Foreskin melanocyte (primary cell): ENCODE measurements at places on chromosomes 1 and 21.

DNA sequence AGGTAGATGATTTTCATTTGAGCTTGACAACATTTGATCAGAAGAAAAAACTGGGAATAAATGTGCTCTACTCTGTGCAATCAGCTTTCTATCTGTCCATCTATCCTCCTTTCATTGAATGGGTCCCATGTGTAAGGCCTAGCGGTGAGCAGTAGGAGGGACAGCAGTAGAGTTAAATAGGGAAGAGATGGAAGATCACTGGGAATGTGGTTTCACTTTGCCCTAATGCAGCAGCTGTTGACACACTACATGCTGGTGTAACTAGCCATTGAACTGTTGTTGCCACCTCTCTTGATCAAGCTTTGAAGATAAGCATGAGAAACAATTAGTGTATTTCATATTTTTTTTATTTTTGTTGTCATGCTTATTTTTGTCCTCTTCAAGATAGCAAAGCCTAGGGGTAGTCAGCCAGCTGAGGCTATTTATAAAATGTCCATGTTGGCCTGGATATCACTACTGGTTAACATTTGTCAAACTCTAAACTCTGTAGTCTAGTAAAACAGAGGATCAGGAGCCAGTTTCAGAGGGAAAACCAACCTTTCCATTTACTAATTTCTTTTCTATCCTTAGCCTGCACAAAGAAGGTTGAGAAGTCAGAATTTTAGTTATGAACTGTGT lies 41.9 kb downstream of the CACNA1E start:
- DNase-seq = no peak

- peak; percentile 66 for DNase-seq
Measured at GRCh38 chr1:211260141-211261107, 1.3 kb downstream of the RCOR3 start.

DNA sequence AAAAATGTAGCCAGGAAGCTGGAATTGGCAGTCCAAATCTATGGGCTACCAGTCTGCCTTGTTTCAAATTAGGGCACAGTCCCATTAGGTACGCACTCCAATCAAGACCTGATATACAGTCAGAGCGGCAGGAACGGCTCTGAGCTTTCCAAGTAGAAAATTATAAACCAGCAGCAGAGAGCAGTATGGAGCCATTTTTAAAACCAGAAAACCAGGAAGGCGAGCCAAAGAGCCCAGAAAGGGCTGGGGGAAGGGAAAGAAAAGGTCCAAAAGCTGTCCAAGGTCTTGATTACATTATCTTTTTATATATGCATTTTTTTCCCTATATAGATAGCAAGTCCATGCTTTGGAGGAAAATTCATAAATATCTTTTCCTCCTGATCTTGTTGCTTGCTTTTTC lies 719.0 kb downstream of the RWDD3 start:
- no peak for DNase-seq

DNA sequence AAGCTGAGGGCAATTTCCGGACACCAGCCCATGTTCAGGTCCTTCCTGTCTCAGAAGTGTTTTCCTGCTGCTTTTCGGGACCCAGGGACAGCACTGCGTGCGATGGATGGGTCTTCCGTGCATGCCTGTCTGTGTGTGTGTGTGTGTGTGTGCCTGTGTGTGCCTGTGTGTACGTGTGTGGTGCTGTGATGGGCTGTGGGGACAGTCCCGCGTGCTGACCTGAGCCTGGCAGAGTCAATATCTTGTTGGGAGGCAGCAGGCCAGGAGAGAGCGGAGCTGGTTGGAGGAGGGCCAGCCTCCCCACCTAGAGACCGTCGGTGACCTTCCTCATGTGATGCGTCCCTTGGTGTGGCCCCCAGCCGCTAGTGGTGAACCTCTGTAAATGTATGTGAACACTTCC lies 13.7 kb downstream of the SKI start:
- no peak for DNase-seq

DNA sequence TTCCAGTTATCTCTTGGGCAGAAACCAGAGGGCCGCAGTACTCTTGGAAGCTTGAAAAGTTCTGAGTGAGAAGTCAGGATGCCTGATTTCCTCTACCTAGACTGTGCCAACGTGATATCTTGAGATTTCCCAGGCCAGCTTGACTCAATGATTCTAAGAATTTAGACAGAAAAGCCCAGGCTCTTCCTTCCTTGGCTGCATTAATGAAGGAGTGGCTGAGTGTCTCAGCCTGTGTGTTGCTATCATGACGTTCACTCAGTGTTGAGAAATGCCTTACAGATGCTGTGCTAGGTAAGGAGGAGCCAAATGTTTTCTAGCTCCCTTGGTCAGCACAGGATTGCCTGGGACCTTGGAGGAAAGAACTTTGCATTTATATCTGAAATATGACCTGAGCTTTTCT lies 454.1 kb upstream of the USP24 start:
- no peak for DNase-seq

GRCh38 chr1:230057681-230058565 lies 9.1 kb upstream of the GALNT2 start:
- DNase-seq = no peak

GRCh38 chr1:13523780-13524477 lies 10.1 kb upstream of the LRRC38 start:
- DNase-seq = no peak

- peak; percentile 11 for DNase-seq
Measured at GRCh38 chr1:35808450-35809113, 766 bp downstream of the AGO4 start.

- no peak for DNase-seq
Measured at GRCh38 chr1:147820761-147821297, 60.4 kb upstream of the GJA5 start.

- no peak for DNase-seq
Measured at GRCh38 chr1:53139951-53140361, 2.5 kb downstream of the SLC1A7 start.

- peak; percentile 42 for DNase-seq
Measured at GRCh38 chr1:32500387-32501209, 35.7 kb downstream of the ZBTB8B start.

GRCh38 chr21:44766818-44767354 lies 34.7 kb downstream of the UBE2G2 start:
- DNase-seq = no peak

GRCh38 chr21:34623516-34623915 lies 8.6 kb upstream of the RCAN1 start:
- DNase-seq = no peak

- no peak for DNase-seq
Measured at GRCh38 chr1:10610901-10611600, 136.3 kb downstream of the PEX14 start.

DNA sequence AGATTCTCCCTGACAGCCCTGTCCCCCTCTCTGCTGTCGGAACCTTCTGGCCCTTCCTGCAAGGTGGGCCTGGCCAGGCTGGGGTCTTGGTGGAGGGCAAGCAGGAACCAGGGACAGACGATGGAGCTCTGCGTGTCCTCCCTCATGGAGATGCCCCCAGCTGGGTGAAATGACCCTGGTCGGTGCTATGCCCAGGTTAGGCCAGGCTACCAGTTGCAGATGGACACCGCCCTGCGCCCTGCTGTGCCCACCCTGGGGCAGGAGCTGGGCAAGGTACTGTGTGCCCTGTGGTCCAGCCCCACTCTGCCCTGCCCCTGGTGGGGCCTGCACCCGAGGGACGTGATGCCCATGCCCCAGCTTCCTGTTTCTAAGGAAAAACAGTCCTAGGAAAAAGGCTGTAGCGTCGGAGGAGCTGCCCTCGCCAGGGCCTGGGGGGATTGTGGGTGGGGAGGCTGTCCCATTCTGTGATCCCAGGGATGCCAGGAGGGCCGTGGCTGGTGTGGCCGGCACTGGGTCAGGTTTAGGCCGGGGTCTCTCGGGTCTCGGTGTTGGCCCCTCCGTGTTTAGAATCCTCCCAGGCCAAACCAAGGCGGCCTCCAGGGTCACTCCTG lies 77.6 kb downstream of the MORN1 start:
- no peak for DNase-seq

- DNase-seq = no peak
Measured at GRCh38 chr1:220689666-220690065, 497 bp upstream of the C1orf115 start.

DNA sequence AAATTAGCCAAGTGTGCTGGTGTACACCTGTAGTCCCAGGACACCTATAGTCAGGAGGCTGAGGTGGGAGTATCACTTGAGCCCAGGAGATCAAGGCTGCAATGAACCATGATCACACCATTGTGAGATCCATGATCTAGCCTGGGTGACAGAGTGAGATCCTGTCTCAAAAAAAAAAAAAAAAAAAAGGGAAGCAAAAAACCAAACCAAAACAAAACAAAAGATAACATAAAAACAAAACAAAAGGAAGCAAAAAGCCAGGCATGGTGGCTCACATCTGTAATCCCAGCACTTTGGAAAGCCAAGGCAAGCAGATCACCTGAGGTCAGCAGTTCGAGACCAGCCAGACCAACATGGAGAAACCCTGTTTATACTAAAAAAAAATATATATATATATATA lies 9.4 kb upstream of the AKR1A1 start:
- no peak for DNase-seq

- DNase-seq = no peak
Measured at GRCh38 chr1:45297666-45298356, 28.9 kb upstream of the HPDL start.

GRCh38 chr1:150826299-150826698 lies 18.2 kb upstream of the CTSK start:
- no peak for DNase-seq

- no peak for DNase-seq
Measured at GRCh38 chr1:200260597-200261335, 149.1 kb downstream of the ZNF281 start.

- no peak for DNase-seq
Measured at GRCh38 chr1:201772178-201772577, 56.8 kb upstream of the IPO9 start.

- no peak for DNase-seq
Measured at GRCh38 chr1:116390195-116390594, 17.2 kb downstream of the ATP1A1 start.

DNA sequence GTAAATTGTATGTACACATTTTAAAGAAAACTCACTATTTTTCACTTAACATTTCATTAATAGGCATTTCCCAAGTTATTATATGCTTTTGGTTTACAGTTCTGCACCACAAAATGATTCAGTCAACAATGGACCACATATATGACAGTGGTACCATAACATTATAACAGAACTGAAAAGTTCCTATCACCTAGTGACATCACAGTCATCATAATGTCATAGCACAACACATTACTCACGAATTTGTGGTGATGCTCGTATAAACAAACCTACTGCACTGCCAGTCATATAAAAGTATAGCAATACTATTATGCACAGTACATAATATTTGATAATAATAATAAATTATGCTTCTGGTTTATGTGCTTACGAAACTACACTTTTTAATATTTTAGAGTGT lies 30.9 kb downstream of the DNAI4 start:
- no peak for DNase-seq

- DNase-seq = peak; percentile 17
Measured at GRCh38 chr1:112298558-112298957, 97.5 kb upstream of the CTTNBP2NL start.

- DNase-seq = no peak
Measured at GRCh38 chr21:46025113-46025770, 43.7 kb downstream of the COL6A1 start.

GRCh38 chr21:45122030-45122429 lies 47.6 kb downstream of the ADARB1 start:
- DNase-seq = no peak

DNA sequence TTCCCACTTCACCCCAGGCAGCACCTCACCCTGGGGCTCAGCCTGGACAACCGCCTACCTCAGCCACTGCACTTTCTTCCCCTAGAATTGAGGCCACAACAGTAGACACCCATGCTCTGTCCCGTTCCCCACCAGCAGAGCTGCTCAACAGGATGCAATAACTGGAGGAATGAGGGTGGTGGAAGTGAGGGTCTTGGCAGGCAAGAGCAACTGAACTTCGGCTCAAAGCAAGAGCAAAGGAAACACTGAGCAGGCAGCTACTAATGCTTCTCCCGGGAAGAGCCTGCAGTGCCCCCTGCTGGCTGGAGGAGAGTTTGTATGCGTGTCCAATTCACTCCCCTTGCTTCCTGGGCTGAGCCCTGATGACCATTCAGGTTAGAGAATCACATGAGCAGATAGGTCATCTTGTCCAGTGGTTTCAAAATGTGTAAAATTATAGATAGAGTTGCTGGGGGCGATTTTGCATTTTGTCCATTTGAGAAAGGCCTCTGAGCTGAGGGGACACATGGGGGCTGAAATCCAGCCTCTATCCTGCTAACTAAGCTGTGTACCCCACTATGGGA lies 13.9 kb downstream of the NT5C1A start:
- peak; percentile 63 for DNase-seq

DNA sequence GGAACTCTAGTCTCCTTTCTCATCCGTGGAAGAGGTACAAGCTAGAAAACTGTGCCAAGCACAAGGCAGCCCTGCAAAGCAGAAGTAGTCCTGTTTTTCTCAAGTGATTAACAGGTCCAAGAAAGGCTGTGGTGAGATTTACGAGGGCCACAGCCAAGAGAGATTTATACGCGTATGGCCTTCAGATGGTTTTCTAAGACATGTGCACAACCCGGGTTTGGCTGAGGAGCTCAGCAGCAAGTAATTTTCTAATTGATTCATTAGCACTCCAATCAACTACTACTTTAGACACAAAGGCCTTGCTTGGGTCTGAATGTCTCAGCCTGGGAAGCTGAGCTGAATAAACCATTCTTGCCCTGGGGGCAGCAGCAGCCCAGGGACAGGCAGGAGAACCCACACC lies 55.8 kb downstream of the SSBP3 start:
- no peak for DNase-seq

GRCh38 chr1:6922096-6922931 lies 137.1 kb downstream of the CAMTA1 start:
- DNase-seq = peak; percentile 36

DNA sequence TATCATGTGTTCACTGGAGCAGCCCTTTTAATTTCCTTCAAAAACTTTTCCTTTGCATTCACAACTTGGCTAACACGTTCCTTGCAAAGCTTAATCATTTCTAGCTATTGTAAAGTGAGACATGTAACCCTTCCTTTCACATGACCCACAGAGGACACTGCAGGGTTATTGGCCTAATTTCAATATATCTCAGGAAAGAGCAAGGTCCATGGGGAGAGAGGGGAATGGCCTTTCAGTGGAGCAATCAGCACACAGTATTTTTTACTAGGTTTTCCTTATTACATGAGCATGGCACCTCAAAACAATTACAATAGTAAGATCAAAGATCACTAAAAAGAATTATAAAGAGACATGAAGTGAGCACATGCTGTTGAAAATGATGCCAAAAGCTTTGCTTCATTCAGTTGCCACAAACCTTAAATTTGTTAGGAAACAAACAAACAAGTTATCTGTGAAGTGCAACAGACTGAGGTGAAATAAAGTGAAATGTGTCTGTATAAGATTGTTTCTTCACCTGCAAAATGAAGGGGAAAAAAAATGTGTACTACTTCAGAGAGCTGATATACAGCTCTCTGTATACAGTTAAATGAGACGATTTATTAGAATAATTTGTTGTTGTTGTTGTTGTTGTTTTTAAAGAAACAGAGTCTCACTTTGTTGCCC lies 61.5 kb downstream of the EIF4G3 start:
- DNase-seq = no peak

DNA sequence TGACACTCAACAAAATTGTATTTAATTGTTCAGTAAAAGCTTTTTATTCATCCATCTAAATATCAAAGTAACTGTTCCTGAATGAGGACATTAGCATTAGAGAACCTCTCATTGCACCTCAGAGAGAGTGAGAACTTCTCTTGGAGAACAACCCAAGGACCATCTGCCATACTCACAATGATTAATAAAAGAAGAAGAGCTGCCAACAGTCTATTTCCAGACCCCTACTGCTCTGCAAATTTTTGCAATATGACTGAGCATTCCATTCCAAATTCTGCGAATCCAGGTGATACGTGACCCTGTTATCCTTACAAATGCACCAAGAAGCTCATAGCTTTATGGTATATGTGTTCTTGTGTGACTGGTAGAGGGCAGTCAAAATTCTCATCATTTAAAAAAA lies 422.5 kb downstream of the NEGR1 start:
- no peak for DNase-seq
